ENCODE measurements at places on chromosomes 1 and 21.

DNA sequence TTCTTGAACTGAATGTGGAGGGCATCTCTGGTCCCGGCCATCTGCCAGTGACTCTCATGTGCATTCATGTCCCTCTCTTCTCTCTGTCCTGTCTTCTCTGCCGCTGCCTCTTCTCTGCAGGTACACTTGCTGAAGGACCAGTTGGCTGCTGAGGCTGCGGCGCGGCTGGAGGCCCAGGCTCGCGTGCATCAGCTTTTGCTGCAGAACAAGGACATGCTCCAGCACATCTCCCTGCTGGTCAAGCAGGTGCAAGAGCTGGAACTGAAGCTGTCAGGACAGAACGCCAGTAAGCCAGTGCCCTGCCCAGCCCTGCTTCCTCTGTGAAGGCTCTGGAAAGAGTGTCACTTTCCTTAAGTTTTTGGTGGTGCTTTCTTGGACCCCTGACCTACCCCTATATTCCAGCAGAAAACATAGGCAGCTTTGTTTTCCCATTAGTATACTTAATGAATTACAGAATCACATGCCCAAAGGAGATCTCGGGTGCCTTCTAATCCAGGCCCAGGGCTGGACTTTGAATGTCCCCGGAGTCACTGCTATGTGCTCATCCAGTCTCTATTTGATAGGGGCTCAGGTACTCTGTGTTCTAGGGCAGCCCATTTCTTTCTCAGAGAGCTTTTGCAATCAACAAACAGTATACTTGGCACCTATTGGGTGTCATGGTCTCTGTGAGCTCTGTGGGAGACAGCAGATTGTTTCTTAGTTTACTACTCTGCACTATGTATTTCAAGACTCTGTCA, 11.2 kb downstream of the SPATA46 start:
- no peak overlapping the region for H3K4me3 ChIP-seq
- no peak overlapping the region for H3K27ac ChIP-seq
- H3K4me1 ChIP-seq: peaks cover 19% of the 10 kb centered on the region
- H3K27me3 ChIP-seq: peaks cover 25% of the 10 kb centered on the region
- DNase-seq: no peak
- H3K36me3 ChIP-seq: no peaks in the 10 kb centered on the region

- peaks cover 16% of the 10 kb centered on the region for H3K27me3 ChIP-seq
- peak overlapping the region; percentile 11 for H3K4me3 ChIP-seq
- H3K36me3 ChIP-seq: no peaks in the 10 kb centered on the region
- peaks cover 56% of the 10 kb centered on the region for H3K4me1 ChIP-seq
Measured at GRCh38 chr1:157584503-157584902, 13.4 kb downstream of the FCRL4 start.

DNA sequence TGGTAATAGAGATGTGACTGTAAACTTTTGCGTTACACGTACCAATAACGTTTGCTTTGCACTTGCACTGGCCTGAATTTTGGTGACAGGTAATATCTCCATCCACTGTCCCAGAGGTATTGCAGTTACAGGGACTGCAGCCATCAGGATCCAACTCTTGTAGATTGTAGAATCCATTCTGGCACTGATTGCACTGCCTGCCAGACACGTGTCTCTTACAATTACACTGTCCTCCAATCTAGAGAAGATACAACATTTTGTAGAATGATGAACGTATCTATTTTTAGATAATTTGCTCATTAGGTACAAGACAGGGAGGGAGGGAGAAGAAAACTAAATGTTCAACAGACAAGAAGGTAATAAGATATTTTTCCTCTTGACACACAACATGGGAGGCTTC, 172.4 kb downstream of the USH2A start:
- H3K27me3 ChIP-seq: no peaks in the 10 kb centered on the region
- H3K4me1 ChIP-seq: peaks cover 4% of the 10 kb centered on the region
- no peaks in the 10 kb centered on the region for H3K36me3 ChIP-seq
- no peak for DNase-seq

GRCh38 chr21:26003404-26003803, 167.2 kb downstream of the APP start:
- H3K27ac ChIP-seq: no peak overlapping the region
- H3K27me3 ChIP-seq: no peaks in the 10 kb centered on the region
- no peak overlapping the region for H3K4me3 ChIP-seq
- no peaks in the 10 kb centered on the region for H3K4me1 ChIP-seq
- no peak for DNase-seq
- no peaks in the 10 kb centered on the region for H3K36me3 ChIP-seq

DNA sequence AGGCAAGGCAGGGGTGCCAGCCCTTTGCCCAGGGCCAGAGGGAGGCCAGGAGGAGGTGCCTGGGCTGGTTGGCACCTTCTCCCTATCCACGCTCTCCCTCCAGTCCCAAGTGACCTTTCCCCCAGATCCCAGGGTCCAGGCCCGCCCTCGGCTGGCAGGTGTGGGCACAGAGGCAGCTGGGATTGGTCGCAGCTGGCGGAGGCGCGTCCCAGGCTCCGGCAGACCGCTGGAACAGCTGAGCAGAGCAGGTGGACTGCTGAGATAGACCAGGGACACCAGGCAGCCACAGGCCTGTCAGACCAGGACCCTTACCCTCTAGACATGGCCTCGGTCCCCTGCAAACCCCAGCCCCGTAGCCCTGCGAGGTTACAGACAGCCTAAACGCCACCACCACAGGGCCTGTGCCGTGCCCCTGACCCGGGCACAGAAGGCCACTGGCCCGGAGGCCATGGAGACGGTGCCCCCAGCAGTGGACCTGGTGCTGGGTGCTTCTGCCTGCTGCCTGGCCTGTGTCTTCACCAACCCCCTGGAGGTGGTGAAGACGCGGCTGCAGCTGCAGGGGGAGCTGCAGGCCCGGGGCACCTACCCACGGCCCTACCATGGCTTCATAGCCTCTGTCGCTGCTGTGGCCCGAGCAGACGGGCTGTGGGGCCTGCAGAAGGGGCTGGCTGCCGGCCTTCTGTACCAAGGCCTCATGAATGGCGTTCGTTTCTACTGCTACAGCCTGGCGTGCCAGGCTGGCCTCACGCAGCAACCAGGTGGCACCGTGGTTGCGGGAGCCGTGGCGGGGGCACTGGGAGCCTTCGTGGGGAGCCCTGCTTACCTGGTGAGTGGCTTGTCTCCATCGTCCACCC, at the start of gene SLC25A34:
Gene SLC25A34, plus strand, starts transcription at position 221 of the 854 bp plus-strand sequence. Its CDS starts 228 bp downstream, at position 449.
- H3K27ac ChIP-seq: no peak within 1 kb of the TSS
- no peak for DNase-seq
- H3K27me3 ChIP-seq: no peaks in the 10 kb centered on the region
- H3K36me3 ChIP-seq: no peaks in the 10 kb centered on the region
- no peak within 1 kb of the TSS for H3K4me3 ChIP-seq

- H3K36me3 ChIP-seq: no peaks in the 10 kb centered on the region
- no peak overlapping the region for H3K4me3 ChIP-seq
- H3K27ac ChIP-seq: no peak overlapping the region
- no peaks in the 10 kb centered on the region for H3K4me1 ChIP-seq
Measured at GRCh38 chr21:43591571-43591970, 67.7 kb downstream of the HSF2BP start.

DNA sequence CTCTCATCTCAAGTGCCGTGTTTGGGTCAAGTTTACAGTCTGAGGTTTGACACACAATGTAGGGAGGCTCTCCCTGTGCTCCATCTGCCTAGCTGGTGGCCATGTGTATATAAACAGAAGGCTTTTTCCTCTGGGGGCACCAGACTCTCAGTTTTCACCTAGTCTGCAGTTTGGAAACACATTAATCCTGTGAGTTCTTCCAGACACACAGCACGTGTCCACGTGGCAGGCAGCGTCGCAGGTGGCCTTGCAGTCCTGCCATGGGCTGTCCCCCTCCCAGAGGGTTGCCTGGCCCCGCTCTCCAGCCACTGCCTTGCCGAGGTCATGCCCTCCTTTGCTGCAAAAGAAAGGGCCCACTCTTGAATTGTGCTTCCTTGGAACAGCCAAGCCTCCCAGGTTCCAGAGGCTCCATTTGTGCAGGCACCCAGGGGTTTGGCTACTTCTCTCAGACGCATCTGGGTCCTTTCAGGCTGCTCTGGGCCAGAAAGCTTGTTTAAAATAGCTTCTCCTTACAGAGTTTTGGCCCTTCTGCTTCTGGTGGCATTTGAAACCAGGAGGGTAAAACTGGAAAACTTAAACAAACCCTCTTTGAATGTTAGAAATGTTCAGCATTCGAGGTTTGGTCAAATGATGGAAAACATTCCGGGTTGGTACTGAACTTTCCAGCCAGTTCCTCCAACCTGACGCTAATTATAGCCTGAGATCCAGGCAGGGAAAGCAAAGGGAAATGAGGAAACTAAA, 4.4 kb upstream of the RUNX1 start:
- H3K27me3 ChIP-seq: peaks cover 8% of the 10 kb centered on the region
- H3K36me3 ChIP-seq: no peaks in the 10 kb centered on the region
- H3K4me1 ChIP-seq: peaks cover 32% of the 10 kb centered on the region
- DNase-seq: no peak

- DNase-seq: no peak
- no peaks in the 10 kb centered on the region for H3K36me3 ChIP-seq
- no peaks in the 10 kb centered on the region for H3K4me1 ChIP-seq
- H3K27me3 ChIP-seq: peaks cover 6% of the 10 kb centered on the region
- no peak overlapping the region for H3K4me3 ChIP-seq
Measured at GRCh38 chr1:177065430-177065829, 99.1 kb downstream of the ASTN1 start.
